ENCODE measurements at places on chromosomes 3 and 15.

DNA sequence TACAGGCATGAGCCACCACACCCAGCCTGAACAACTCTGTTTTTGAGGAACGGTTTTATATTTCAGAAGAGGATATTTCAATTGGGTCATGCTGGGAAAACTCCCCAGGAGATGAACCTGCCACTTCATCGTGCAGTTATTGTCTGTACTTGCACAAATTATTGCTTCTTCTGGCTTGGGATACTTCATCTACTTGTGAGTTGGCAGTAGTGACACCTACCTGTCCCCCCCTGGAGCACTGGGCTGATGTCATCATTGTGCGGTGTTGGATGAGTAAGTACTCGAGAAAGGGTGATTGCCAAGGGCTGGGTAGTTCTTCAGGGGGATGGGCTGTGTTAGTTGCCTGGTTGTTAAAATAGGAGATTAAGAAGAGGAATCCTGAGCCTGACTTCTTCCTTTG is 85.1 kb upstream of the SAMMSON start:
- DNase-seq, result no peak

GRCh38 chr3:117097351-117097750 is 387.8 kb downstream of the TUSC7 start:
- no peak for DNase-seq

DNA sequence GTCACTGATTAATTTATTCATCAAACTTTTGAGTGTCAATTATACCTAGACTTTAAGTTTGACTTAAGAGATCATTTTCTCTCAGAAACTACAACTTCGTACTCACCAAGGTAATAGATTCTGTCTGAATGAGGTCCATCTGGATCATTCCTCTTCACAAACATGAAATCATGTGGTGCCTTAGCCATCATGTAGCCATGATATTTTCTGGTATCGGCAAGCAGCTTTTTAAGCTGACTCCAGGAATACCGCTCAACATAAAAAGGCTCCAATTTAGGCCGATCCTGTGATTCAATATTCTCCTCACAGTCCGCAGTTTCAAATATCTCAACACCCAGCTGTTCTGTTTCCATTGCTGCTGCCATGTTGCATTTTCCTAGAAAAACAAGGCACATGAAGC is 5.3 kb downstream of the DPP8 start:
- DNase-seq, result no peak

GRCh38 chr3:45754461-45754860 is 41.9 kb downstream of the SLC6A20 start:
- DNase-seq, result no peak

GRCh38 chr3:159600291-159600690 is 388.3 kb upstream of the IL12A start:
- no peak for DNase-seq

DNA sequence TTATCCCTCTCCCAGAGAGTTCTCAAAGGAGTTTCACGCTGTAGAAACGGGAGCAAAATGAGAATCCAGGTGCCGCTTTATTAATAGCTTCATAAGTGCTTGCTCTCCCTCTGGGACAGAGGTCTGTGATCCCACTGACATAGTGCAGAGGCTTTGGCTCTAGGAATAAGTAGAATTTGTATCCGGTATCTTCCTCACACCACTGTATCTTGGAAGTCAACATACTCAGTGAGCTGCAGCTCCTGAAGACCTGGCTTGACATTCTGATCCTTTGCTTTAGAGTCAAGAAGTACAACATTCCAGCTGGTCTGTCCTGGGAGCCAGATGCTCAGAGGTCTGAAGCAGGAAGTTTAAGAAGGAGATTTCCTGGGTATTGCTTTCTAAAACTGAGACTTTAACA is 323.0 kb downstream of the LPP start:
- DNase-seq, result no peak

DNA sequence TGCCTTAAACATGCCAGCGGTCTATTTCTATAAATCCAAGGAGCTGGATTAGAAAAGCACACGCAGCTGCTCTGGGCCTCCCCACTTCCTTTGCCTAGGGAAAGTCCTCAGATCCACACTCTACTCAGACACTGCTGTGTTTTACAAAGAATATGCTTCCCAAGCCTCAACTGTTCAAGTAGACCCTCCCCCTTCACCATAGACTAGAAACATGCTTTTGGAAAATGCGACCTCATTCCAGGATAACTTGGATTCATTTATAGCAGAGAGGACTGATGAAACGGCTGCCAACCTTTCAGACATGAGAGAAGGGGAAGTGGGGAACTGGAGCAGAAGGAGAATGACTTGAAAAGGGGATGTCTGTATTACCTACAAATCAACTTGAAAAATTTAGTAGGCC is 64.0 kb downstream of the P3H2 start:
- no peak for DNase-seq

DNA sequence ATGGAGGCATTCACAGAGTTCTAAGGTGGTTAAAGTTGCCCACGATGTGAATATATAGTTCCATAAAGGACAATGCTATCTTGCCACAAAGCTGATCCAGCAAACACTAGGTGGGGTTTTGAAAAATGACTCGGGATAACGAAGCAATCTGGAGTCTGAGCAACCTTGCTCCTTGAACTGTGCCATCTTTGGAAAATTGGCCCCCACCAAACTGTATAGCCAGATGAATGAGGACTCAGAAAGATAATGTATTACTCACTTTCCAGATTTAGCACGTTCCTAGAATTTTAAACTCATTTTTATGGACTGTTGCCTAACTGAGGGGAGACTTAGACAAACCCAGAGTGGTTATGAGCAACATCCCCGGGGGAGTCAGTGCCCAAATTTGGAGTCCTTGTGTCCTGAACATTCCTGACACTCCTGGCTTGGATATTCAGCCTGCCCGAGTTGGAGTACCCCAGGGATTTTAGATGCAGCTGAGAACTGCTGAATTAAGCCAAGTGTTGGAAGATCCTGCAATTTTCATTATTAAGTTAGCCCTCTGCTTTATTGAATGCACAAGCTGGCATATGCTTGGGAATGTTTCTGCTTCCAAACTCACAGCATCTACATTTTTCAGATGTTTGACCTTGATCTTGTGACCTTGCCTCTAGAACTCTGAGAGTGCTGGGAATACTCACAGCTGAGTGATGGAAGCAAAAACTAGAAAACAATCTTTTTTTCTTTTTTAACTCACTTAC is 8.8 kb upstream of the MAGI1 start:
- DNase-seq, result no peak

Measured in NCI-H1105 (cell line).